ENCODE measurements at places on chromosomes 1 and 21.

DNA sequence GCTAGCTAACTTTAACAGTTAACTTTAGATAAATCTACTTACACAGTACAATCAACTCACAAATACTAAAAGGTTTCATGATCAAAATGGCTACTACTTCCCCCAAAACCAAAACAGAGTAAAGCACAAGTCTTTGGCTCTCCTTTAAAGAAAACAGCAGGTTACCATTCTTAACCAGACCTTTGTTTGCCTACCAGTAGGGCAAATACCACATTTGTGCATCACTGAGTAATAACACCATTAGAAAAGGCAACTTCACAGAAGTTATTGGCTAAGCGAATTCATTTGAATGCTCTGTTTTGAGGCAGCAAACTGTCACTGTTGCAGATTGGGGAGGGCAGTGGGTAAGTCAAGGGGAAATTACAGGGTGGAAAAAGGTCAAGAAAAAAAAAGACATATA, 17.3 kb upstream of the SERPINC1 start:
- DNase-seq, result no peak

DNA sequence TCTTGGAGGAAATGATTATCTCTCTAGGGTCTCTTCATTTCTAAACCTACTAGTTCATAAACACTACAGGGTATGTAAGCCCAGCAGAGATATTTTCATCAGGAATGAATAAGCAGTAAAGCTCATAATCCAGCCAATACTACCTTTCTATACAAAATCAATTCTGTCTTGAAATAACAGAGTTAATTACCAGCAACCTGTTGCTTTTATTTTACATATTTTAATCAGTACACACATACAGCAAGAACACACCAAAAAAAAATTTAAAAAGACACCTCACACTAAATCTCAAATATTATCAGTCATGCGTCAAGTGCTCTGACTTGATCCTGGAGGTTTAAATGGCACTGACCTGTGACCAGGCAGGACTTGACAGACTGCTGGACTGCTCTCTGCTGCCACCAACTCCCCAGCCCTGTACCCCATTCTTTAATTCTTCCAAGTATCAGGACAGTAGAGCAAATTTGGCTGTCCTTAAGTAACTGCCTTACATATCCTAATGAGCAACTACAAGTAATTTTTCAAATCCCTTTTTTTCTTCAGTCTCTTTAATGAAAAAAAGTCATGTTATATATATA, 98.5 kb downstream of the CDC42BPA start:
- DNase-seq, result no peak

GRCh38 chr1:94713472-94714141, 106.5 kb upstream of the SLC44A3 start:
- DNase-seq, result no peak

- no peak for DNase-seq
Observed at GRCh38 chr1:240462766-240463395, 149.1 kb downstream of the GREM2 start.

DNA sequence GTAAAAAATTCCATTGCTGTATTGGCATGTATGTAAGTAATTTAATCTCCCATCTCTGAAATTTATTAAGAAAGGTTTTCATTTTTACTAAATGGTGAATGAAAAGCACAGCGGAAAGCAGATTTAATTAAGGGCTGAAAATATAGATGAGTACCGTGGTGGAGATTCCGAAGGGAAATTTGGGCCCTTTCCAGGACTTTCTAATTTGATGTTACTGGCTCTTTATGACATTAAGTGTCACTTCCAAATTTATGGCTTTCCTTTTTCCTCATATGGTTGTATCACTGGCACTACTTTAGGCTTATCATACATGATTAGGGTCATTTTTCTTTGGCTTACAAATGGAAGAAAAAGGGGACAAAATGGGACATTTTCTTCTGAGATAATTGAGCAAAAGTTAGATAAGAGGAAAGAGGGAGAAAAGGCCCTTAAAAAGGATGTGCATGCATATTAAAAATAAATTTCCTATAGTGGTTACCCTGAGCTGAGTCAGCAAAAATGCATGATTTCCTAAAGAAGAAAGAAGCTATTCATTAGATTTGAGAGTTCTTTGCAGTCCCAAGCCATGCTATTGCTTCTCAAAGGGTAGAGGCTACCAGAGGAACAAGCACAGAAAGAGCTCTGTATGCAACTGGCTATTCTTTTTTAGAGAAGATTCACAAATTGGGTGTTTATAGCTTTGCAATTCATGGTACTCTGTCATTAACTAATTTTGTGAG, 74.9 kb upstream of the CNIH3 start:
- no peak for DNase-seq

GRCh38 chr1:107357376-107357775, 216.5 kb downstream of the NTNG1 start:
- DNase-seq, result no peak

DNA sequence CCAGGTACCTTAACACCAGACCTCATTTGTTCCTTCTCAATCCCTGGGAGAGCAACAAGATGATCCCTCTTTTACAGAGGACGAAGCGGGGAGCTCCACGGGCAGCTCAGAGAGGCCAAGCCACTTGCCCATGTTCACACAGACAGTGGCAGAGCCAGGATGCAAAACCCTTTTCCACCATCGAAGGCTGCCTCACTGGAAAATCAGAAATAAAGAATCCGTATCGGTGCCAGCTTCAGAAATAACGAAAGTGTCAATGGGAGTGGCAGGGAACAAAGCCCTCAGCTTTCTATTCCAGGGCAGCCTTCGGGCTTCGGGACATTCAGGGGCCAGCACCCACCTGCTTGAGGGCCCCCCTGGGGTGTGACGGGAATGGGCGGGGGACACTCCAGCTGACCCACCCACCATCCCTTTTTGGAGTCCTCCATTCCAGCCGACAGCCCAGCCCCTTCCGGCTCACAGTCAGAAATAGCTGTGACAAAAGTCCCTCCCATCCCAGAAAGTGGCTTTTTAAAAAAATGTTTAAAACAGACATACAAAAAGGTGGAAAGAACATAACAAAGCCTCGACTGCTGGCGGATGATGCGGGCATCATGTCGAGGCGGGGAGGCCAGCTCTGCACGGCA, 6.0 kb downstream of the IFFO2 start:
- DNase-seq, result no peak

DNA sequence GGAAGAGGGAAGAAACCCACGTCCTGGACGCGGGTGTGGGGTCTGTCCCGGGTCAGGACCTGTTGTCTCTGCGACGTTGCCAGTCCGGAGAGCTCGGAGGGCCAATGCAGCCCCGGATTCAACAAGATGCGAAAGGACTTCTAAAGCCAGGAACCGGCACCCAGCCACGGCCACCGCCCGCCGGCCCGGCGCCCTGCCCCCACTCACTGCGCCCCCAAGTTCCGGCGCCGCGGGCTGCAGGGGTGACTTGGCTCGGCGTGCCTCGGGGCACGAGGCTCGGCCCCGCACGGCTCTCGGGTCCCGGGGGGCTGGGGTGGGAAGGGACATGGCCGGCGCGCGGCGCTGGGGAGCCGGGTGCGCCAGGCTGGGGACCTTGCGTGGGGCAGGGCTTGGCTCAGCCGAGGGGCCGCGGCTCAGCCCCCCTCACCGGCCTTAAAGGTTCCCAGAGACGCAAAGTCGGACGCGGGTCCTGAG, 51.8 kb upstream of the H6PD start:
- no peak for DNase-seq

DNA sequence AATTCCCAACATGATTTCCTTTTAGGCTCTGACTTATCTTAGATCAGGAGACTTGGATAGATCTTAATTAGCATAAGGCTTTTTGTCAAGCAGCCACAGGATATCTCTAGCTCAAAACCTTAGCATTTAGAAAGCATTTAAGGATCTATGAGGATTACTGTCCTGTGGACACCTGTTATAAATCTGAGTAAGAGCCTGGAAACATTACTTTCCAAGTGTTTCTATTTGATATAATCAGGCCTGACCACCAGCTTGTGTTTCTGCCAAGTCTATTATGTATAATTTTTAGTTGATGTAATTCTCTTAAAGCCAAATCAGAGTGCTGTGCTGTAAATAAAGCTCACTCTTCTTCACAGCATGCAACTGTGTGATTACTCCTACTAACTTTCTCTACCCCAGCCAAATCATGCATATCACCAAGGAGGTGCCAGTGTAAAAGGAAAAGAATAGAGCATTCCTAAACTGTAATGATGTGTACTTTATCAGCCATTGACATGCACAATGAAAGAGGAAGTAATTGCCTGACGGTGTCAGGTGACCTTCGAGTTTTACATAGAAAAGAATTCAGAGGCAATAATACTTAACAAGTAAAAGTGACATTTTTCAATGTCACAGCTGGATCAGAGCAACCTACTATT, 309.9 kb upstream of the PRMT6 start:
- no peak for DNase-seq

GRCh38 chr1:152954436-152954835, 7.4 kb downstream of the SPRR5 start:
- no peak for DNase-seq

GRCh38 chr1:223486366-223486765, 93.2 kb downstream of the CCDC185 start:
- DNase-seq, result no peak

GRCh38 chr1:1892079-1892762, 1.3 kb upstream of the GNB1 start:
- DNase-seq, result no peak
